ENCODE measurements at places on chromosomes 7 and 10. TPM values are rescaled to one million over a fixed set of nuclear protein-coding genes. Genes with fewer than 3 reads are reported as not detected.

The CCDC172 gene
- total RNA-seq: not detected

The TMEM213 gene
- not detected for total RNA-seq

The ADAM12 gene
- total RNA-seq: 0.48 TPM

The MINDY4 gene
- total RNA-seq: 2.5 TPM

DNA sequence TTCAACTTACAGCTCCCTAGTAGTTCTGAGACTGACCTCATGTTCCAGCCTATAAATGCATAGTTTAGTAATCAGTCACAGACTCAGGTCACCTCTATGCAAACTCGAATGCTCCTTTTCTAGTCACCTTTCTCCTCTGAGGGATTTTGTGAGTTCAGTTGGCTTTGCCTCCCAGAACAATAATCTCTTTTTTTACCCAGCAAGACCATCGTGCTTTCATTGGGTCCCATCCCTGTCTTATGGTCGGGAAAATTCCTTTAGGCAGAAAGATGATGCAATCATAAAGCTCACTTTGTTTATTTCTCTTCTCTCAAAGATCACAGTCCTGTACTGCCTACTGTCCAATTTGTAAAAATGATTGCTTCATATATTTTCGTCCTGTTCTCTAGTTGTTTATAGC, 38.4 kb downstream of the TWIST1 start:
- DNase-seq: no peak

DNA sequence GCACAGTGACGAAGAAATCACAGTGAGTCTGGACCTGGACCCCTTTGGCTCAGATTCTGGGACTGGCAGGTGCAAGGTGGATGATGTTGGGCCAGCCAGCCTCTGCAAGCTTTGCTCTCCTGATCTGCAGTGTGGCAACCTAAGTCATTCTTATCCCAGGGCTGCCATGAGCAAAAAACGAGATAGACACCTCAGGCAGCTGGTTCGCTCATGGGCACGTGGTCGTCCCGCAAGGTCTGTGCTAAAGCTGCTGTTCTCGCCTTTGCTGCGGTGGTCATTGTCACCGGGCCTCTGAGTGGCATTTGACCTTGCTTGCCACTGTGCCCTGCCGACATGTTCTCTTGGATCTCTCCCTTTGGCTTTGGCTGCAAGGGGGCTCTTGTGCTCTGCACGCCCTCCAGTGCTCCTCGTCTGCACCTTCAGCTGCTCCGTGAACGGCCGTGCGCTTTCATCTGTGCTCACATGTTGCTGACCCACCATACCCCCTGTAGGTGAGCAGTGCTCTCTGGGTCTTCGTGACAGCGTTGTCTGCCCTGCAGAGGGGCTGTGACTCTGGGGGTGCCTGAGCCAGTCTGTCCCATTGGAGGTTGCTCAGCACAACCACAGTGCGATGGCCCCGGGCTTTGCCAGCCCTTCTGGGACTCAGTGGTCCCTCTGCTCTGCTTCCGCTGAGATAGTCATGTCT, 317.0 kb downstream of the GLRX3 start:
- DNase-seq: no peak

DNA sequence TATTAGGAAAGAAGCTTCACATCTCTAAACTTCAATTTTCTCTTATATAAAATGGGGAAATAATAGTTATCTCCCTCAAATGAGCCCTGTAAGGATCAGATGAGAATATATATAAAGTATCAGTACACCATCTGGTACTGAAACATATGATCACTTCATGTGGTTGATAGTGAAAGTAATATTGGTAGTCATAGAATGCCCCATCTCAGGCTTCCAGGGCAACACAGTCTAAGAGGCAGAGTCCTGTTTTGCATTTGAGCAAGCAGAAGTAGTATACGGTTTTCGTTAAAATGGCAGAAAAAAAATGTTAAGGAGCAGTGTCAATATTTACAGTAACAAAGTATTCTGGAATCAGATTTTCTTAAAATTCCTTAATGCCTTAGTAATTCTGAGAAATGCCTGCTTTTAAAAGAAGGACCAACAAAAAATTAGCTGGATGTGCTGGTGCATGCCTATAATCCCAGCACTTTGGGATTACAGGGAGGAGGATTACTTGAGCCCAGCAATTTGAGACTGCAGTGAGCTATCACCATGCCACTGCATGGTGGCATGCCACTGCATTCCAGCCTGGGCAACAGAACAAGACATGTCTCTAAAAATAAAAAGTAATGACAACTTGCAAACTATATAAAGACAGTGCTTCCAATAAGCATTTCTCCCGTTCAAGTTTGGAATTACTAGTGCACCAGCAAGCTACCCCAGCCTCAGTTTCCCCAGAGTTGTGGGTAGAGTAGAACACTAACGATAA, 19.8 kb downstream of the KBTBD2 start:
- DNase-seq: no peak

- DNase-seq: no peak
Observed at GRCh38 chr10:122181041-122181732, 89.9 kb upstream of the BTBD16 start.

DNA sequence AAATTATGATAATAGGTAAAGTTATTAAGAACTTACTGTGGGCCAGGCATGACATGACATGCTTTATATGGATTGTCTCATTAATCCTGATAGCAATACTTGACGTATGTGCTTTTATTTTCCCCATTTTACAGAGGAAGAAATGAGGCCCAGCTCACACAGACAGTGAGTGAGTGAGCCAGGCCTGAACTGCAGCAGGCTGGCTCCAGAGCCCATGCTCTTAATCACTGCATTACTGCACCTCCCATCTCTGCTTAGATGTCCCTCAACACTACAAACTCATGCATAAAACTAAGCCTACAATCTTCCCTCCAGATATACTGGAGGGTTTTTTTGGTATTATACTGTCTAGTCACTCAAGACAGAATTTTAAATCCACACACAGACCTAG, 68.5 kb upstream of the OSBPL3 start:
- no peak for DNase-seq

The OPN1SW gene
- not detected for total RNA-seq

GRCh38 chr7:19117091-19117869, at the start of gene TWIST1:
Gene TWIST1 (minus strand): TSS chr7:19117636. CDS start chr7:19117321, 315 bp downstream.
- no peak for DNase-seq

The NPC1L1 gene
- total RNA-seq: not detected

DNA sequence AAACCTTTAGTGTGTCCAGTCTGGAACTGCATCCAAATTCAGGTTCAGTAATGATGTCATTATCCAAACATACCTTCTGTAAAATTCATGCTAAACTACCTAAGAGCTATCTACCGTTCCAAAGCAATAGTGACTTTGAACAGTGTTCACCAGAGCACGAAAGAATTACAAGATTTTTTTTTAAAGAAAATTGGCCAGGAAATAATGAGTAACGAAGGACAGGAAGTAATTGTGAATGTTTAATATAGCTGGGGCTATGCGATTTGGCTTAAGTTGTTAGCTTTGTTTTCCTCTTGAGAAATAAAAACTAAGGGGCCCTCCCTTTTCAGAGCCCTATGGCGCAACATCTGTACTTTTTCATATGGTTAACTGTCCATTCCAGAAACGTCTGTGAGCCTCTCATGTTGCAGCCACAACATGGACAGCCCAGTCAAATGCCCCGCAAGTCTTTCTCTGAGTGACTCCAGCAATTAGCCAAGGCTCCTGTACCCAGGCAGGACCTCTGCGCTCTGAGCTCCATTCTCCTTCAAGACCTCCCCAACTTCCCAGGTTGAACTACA, 694 bp upstream of the FAS start:
- peak; percentile 78 for DNase-seq

- no peak for DNase-seq
Observed at GRCh38 chr7:641269-641671, 85.2 kb upstream of the DNAAF5 start.

The GRK5 gene
- 11.1 TPM for total RNA-seq

The INA gene
- total RNA-seq: 0.14 TPM

The STOX1 gene
- 0.50 TPM for total RNA-seq

The NRF1 gene
- 27.6 TPM for total RNA-seq

GRCh38 chr7:134856691-134857090, 77.3 kb downstream of the CALD1 start:
- no peak for DNase-seq

GRCh38 chr7:3980300-3980643, 679.2 kb downstream of the SDK1 start:
- no peak for DNase-seq

The NEUROG3 gene
- not detected for total RNA-seq

DNA sequence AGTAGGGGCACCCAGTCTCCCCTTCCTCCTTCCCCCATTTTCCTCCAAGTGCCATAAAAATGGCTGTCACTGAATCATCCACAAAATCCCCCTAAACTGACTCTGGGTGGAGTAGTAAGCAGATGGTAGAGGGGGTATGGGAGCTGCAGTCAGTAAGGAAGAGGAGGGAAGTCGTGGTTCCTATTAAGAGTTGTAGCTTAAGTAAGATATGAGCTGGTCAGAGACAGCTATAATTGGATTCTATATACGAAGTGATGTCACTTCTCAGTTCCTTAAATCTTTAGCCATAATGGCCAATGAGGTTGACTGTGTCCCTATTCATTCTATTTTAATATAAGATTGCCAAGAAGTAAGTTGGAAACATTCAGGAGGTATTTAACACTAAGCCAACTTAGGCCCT, 131.7 kb downstream of the SLC16A9 start:
- no peak for DNase-seq

GRCh38 chr7:126720232-126720631, 532.5 kb downstream of the GRM8 start:
- DNase-seq: no peak

GRCh38 chr7:128191136-128191844, 49.8 kb upstream of the LEP start:
- no peak for DNase-seq

GRCh38 chr7:121714559-121715303, 158.2 kb upstream of the PTPRZ1 start:
- DNase-seq: no peak

DNA sequence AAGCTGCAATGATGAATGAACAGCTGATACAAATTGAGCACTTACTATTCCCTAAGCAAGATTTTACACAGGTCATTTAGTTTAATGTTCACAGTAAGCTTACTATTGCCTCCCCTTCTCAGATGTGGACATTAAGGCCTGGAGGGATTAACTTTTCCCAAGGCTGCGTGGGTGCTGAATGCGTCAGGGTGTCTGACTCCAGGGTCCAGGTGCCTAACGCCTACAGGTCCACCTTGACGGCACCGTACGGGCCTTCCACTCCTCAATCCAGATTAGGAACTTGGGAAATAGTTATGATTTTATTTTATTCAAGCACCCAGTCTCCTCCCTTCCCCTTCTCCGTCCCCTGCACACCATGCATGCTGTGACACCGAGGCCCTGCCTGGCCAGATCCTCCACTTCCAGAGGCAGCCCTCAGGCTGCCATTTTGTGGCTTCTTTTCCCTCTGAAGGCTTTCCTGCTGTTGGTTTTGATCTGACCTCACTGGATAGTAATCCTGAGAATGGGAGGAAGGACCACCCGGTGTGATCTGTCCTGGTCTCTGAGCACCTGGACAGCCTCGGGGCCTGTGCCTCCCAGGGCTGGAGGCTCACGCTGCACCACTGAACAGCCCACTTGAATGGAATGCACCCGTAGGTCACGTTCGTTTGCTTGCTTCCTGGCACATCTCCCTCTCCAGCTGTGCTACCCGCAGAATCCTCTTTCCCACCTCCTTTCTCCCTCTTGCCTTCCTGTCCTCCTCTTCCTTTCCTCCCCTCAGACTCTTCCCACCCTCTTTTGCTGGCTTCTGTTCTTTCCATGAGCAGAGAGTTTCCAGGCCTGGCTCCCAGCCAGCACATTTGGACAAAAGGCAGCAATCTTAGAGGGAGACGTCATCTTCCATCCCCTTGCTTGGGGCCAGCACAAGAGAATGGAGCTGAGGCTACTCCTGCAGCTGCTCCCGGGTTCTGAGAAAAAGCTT, 14.4 kb downstream of the DENND2A start:
- DNase-seq: no peak

The FEZF1 gene
- total RNA-seq: not detected

DNA sequence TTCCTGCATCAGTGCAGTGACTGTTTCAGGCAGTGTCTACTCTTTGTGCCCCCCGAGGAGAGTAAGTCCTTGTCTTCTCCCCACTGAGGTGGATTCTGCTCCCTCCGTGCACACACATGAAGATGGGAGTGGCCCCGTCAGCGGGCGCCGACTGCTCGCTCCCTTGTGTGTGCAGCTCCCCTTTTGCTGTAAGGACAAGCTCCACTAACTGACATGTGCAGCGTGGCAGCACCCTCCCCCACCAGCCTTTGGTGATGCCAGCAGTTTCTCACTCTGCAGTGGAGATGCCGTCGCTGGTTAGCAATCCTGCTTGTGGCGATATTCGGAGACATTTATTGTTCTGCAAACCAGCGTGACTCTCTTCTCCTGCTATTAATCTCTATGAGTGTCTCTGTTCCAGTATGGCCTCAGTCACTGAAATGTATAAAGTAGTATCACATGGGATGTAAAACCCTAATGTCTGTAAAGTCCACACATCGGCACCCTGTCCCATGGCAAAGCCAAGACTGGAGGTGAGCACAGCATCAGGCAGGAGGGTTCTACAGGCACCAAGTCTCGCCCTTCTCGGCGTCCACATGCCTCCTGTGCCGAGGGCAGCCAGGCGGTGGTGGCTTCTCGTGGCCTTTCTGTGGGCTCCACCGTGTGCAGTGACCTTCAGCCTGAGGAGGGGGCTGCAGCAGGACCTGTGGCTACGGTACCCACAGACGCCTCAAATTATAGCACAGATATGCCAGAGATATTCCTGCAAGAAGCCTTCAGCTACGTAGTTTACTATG, 202.7 kb downstream of the EBF3 start:
- DNase-seq: no peak

The COL13A1 gene
- total RNA-seq: not detected

- no peak for DNase-seq
Observed at GRCh38 chr10:10959666-10960065, 58.0 kb upstream of the CELF2 start.

The FGL2 gene
- total RNA-seq: 1.4 TPM

The CLCN1 gene
- total RNA-seq: 0.10 TPM

GRCh38 chr7:50295133-50295532, 9.4 kb upstream of the IKZF1 start:
- no peak for DNase-seq

GRCh38 chr10:73950155-73950948, 39.4 kb downstream of the PLAU start:
- DNase-seq: no peak

GRCh38 chr7:4606797-4607196, 75.3 kb upstream of the FOXK1 start:
- no peak for DNase-seq

Data from natural killer cell treated with Interleukin-12 subunit alpha and Interleukin-12 subunit beta and Interleukin-15 and Interleukin-18, amount 100 ng/mL, for 72 hours (primary cell).